ENCODE measurements at places on chromosomes 4 and X. TPM values are rescaled to one million over a fixed set of nuclear protein-coding genes. Genes with fewer than 3 reads are reported as not detected.
A peak's percentile ranks its signal among the peaks of the same experiment; 100 is the strongest.

DNA sequence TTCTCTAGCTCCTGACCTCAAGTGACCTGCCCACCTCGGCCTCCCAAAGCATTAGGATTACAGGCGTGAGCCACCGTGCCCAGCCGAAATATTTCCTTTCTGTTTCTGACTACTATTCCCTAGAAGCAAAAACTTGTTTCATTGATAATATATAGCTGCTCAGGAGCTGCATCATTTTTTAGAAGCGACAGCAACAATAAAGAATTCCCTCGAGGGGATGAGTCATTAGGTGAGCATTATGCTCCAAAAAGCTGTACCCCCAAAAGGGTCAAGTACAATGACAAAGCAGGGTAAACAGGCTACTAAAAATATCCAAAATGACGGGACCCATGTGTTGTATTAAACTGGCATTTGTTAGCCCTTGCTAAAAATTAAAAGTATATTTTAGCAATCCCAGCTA, 67.0 kb downstream of the RBM47 start:
- H3K27me3 ChIP-seq, result no peaks in the 10 kb centered on the region
- H3K36me3 ChIP-seq, result no peaks in the 10 kb centered on the region
- H3K4me1 ChIP-seq, result peaks cover 77% of the 10 kb centered on the region
- H3K4me3 ChIP-seq, result no peak overlapping the region
- peak overlapping the region; percentile 92 for H3K27ac ChIP-seq

- no peaks in the 10 kb centered on the region for H3K27me3 ChIP-seq
- no peak overlapping the region for H3K27ac ChIP-seq
- no peak overlapping the region for H3K4me3 ChIP-seq
- H3K36me3 ChIP-seq, result peaks cover 4% of the 10 kb centered on the region
- DNase-seq, result no peak
- peaks cover 48% of the 10 kb centered on the region for H3K4me1 ChIP-seq
Observed at GRCh38 chr4:109444182-109444844, 10.7 kb downstream of the SEC24B start.

DNA sequence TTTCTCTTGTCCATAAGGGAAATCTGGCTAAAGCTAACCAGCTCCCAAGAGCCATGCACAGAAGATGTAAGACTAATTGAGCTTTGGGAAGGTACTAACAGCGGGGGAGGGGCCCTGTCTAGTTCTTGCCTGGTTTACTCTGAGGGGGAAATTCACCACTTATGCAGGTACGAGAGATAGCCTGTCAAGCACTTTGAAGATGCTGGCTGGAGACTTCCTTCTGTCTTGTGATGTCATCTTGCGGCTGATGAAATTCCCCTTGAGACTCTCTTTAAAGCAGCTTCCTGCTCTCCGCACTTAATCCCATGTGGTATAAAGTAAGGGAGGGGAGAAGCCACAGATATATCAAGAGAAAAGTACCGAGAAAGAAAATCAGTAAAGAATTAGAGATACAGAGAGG, 345.3 kb downstream of the MAPK10 start:
- no peak for DNase-seq
- no peaks in the 10 kb centered on the region for H3K4me1 ChIP-seq
- H3K36me3 ChIP-seq, result no peaks in the 10 kb centered on the region
- H3K4me3 ChIP-seq, result no peak overlapping the region
- no peak overlapping the region for H3K27ac ChIP-seq
- no peaks in the 10 kb centered on the region for H3K27me3 ChIP-seq

GRCh38 chrX:117835034-117835433, 281.6 kb downstream of the KLHL13 start:
- no peaks in the 10 kb centered on the region for H3K4me1 ChIP-seq
- no peak overlapping the region for H3K27ac ChIP-seq
- H3K36me3 ChIP-seq, result no peaks in the 10 kb centered on the region
- no peak for DNase-seq
- H3K4me3 ChIP-seq, result no peak overlapping the region
- H3K27me3 ChIP-seq, result no peaks in the 10 kb centered on the region

The HS3ST1 gene
- 0.11 TPM for total RNA-seq

The BEND2 gene
- total RNA-seq, result not detected

GRCh38 chrX:154021131-154021611, 1.5 kb upstream of the IRAK1 start:
- no peaks in the 10 kb centered on the region for H3K36me3 ChIP-seq
- no peak overlapping the region for H3K4me3 ChIP-seq
- H3K27ac ChIP-seq, result no peak overlapping the region
- no peak for DNase-seq
- peaks cover 2% of the 10 kb centered on the region for H3K4me1 ChIP-seq

- H3K36me3 ChIP-seq, result no peaks in the 10 kb centered on the region
- DNase-seq, result no peak
- no peak overlapping the region for H3K27ac ChIP-seq
- no peaks in the 10 kb centered on the region for H3K4me1 ChIP-seq
- no peaks in the 10 kb centered on the region for H3K27me3 ChIP-seq
Observed at GRCh38 chrX:11212741-11213140, 80.5 kb upstream of the AMELX start.

- no peaks in the 10 kb centered on the region for H3K4me1 ChIP-seq
- H3K36me3 ChIP-seq, result no peaks in the 10 kb centered on the region
- DNase-seq, result no peak
- no peak overlapping the region for H3K4me3 ChIP-seq
- H3K27me3 ChIP-seq, result no peaks in the 10 kb centered on the region
Observed at GRCh38 chrX:123755107-123755506, 22.3 kb upstream of the THOC2 start.

The NPFFR2 gene
- not detected for total RNA-seq

The TCP11X2 gene
- not detected for total RNA-seq

DNA sequence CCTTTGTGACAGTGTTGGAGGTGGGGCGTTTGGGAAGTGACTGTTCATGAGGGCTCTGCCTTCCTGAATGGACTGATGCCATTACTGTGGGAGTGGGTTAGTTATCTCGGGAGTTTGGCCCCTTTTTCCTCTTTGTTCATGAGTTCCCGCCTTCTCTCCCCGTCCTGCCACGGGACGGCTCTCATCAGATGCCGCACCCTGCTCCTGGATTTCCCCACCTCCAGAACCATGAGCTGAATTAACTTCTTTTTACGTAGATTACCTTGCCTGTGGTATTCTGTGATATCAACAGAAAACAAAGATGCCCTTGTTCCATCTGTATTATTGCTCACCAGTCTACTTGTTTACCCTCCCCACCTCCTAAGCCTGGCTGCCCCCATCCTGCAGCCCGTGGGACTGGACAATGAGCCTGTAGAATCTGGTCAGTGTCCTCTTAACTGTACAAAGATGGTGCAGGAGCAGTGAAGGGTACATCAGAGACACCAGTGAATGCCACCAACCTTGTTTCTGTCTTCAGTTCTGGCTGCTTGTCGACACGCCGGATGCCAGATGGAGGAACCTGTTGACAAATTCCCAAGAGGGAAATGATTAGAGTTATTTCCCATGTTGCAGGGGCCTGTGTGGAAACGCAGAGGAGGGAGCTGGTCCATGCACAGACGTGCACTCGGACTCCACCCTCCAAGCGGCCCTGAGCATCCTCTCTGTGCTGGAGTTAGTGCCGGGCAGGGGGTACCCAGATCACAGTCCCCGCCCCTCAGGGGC, 104.7 kb downstream of the ABLIM2 start:
- no peaks in the 10 kb centered on the region for H3K27me3 ChIP-seq
- no peak overlapping the region for H3K4me3 ChIP-seq
- DNase-seq, result no peak
- no peaks in the 10 kb centered on the region for H3K36me3 ChIP-seq
- H3K4me1 ChIP-seq, result peaks cover 7% of the 10 kb centered on the region
- H3K27ac ChIP-seq, result no peak overlapping the region

The P2RY8 gene
- 0.37 TPM for total RNA-seq

- no peak for DNase-seq
- no peaks in the 10 kb centered on the region for H3K4me1 ChIP-seq
- H3K27ac ChIP-seq, result no peak overlapping the region
- no peaks in the 10 kb centered on the region for H3K27me3 ChIP-seq
- no peak overlapping the region for H3K4me3 ChIP-seq
Observed at GRCh38 chr4:56613101-56613862, 67.8 kb downstream of the HOPX start.

DNA sequence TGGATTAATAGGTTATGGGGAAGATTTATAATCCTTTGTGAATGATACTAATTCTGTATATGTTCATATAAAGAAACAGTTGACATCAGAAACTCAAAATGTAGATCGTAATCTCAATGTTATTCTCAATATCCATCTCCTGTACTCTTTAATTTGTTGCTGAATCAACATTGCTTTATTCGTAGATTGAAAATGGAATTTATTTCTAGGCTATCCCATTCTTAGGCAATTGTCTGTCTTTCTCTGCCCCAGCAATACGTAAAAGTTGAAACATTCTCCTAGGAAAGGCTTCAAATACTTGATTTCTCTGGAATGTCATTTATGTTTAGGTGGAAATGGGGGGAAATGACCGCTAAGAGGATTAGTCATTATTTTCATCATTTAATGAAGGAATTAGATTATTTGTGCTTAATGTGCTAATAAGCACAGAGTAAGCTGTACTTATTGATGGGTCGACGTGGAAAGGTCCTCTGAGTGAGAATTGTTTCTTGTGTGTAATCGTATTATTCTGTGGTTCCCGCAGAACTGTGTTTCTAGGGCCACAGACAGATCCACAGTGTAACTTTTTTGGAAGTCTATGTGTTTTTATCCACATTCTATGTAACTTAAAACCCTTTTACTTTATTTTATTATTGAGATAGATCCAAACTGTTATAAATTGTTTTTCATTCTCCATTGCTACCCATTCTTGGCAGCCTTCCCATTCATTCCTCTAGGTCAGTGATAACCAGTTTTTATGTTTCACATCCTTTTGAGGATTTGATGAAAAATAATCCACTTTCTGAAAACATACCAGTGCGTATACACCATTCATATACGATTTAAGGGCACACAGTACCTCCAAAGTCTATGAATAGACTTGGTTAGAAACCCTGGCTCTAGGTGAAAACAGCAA, 262.9 kb downstream of the ARHGAP10 start:
- no peaks in the 10 kb centered on the region for H3K36me3 ChIP-seq
- DNase-seq, result no peak
- H3K27me3 ChIP-seq, result no peaks in the 10 kb centered on the region

The CHRDL1 gene
- 0.05 TPM for total RNA-seq

The EVC gene
- total RNA-seq, result 6.5 TPM

The CDKL2 gene
- total RNA-seq, result not detected

GRCh38 chrX:82692991-82693390, 815.1 kb upstream of the POU3F4 start:
- no peak overlapping the region for H3K27ac ChIP-seq
- no peaks in the 10 kb centered on the region for H3K27me3 ChIP-seq
- H3K4me3 ChIP-seq, result no peak overlapping the region
- DNase-seq, result no peak

The PPP1R2C gene
- not detected for total RNA-seq

The IDH3G gene
- total RNA-seq, result 24.6 TPM

The PGRMC2 gene
- 76.2 TPM for total RNA-seq

DNA sequence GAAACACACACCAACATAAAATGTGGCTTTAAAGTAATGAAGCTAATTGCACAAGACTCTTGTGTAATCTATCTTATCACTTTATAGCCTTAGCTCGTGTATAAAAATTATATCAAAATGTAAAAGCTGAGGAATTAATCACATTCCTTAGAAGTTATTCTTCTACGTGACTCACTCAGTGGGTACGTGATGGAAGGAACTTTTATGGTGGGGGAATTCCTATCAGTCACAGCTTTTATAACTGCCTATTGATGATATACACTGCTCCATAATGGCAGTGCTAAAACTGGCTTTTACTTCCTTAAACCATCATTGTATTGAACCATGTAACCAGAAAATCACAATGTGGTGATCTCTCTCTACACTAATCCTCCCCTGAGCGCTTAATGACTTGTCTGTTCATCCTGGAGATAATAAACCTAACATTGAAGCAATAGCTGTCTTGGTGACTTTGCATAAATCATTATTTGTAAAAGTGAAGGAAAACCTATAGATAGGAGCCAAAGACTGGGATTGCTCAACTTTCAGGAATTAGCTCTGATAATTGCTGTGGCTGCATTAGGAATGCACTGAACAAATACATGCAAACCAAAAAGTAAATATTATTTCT, 276.7 kb downstream of the GBA3 start:
- no peaks in the 10 kb centered on the region for H3K27me3 ChIP-seq
- no peaks in the 10 kb centered on the region for H3K36me3 ChIP-seq
- no peak for DNase-seq
- H3K27ac ChIP-seq, result no peak overlapping the region

GRCh38 chrX:83845397-83845796, 15.5 kb upstream of the CYLC1 start:
- H3K36me3 ChIP-seq, result no peaks in the 10 kb centered on the region
- DNase-seq, result no peak
- H3K27ac ChIP-seq, result no peak overlapping the region
- H3K27me3 ChIP-seq, result no peaks in the 10 kb centered on the region

The CAPN6 gene
- total RNA-seq, result 0.44 TPM

The FGFR3 gene
- total RNA-seq, result 27.9 TPM

- no peaks in the 10 kb centered on the region for H3K4me1 ChIP-seq
- no peaks in the 10 kb centered on the region for H3K36me3 ChIP-seq
- H3K27me3 ChIP-seq, result no peaks in the 10 kb centered on the region
- no peak for DNase-seq
- no peak overlapping the region for H3K4me3 ChIP-seq
Observed at GRCh38 chr4:187301923-187302322, 578.3 kb upstream of the FAT1 start.

GRCh38 chrX:150150076-150150779, 211.9 kb upstream of the EOLA2 start:
- H3K36me3 ChIP-seq, result no peaks in the 10 kb centered on the region
- no peaks in the 10 kb centered on the region for H3K27me3 ChIP-seq
- no peak overlapping the region for H3K27ac ChIP-seq
- H3K4me3 ChIP-seq, result no peak overlapping the region

The CCNG2 gene
- total RNA-seq, result 10.5 TPM

The CXCL10 gene
- total RNA-seq, result 0.42 TPM

DNA sequence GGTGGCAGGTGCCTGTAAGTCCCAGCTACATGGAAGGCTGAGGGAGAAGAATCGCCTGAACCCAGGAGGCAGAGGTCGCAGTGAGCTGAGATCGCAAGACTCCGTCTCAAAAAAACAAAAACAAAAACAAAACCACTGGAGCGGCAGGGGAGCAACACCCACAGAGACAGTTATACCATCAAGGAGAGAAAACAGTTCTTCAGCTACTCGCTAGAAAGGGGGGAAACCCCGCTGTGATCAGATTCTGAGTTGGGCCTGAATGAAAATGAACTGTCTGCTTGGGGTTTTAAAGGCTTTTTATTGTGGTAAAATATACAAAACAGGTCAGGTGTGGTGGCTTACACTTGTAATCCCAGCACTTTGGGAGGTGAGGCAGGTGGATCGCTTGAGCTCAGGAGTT, 16.8 kb upstream of the IRAK1 start:
- H3K4me1 ChIP-seq, result no peaks in the 10 kb centered on the region
- no peak overlapping the region for H3K27ac ChIP-seq
- no peaks in the 10 kb centered on the region for H3K27me3 ChIP-seq
- H3K4me3 ChIP-seq, result no peak overlapping the region

The BRS3 gene
- not detected for total RNA-seq

The TLR8 gene
- total RNA-seq, result 1.8 TPM
